ENCODE measurements at places on chromosomes 7 and 10.

GRCh38 chr10:74380795-74381194 is 229.8 kb downstream of the ADK start:
- DNase-seq, result no peak

- DNase-seq, result no peak
These were observed 21.6 kb upstream of the UNCX start for GRCh38 chr7:1210979-1211608.

DNA sequence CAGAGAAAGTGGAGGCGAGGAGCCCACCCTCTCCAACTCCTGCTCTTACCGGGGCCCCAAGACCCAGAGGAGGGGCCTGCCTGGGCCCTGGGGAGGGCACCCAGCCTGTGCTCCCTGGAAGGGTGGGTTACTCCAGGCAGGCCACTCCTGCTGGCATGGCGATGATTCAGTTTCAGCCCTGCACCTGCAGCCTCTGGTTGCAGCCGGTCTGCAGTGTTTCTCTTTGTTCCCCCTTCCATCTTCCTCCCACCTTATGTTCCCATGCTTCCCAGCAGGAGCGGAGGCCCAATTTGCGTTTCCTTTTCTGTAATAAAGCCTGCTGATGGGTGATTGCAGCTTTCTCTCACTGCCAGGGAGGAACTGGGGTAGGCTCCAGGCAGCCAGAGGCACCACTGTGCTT is 53.2 kb upstream of the FAM20C start:
- DNase-seq, result no peak

DNA sequence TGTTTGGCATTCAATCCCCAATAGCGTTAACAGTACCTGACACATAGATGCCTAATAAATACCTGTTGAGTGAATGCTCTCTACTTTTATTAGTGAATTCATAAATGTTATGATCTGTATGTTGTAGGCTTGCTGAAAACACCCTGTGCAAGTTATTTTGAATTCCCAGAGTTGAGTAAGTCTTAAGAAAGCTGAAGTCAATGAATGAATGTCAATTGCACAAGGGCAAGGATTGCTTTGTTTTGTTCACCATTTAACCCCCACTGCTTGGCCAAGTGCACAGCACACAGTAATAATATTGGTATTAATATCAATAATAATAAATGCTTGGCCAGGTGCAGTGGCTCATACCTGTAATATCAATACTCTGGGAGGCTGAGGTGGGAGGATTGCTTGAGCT is 10.2 kb downstream of the CPA1 start:
- no peak for DNase-seq

DNA sequence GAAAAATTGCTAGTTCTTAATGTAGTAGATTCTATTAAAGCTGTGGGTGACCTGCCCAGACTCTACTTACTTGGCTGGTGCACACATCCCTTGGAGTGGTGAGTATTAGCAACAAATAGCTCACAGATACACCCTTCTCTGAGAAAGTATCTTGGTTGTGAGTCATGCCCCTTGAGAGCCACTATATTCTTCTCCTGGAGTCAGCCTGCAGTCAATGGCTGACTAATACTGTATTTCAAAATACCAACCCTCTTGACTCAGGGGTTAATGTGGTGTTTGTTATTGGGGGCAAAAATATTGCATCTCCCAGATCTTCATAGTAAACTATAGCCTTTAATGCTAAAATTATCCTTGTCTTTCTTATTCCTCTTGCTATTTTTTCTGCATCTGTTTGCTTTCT is 354.9 kb downstream of the BMPER start:
- DNase-seq, result no peak

- no peak for DNase-seq
These were observed 6.4 kb downstream of the VIM start for GRCh38 chr10:17234431-17234945.

DNA sequence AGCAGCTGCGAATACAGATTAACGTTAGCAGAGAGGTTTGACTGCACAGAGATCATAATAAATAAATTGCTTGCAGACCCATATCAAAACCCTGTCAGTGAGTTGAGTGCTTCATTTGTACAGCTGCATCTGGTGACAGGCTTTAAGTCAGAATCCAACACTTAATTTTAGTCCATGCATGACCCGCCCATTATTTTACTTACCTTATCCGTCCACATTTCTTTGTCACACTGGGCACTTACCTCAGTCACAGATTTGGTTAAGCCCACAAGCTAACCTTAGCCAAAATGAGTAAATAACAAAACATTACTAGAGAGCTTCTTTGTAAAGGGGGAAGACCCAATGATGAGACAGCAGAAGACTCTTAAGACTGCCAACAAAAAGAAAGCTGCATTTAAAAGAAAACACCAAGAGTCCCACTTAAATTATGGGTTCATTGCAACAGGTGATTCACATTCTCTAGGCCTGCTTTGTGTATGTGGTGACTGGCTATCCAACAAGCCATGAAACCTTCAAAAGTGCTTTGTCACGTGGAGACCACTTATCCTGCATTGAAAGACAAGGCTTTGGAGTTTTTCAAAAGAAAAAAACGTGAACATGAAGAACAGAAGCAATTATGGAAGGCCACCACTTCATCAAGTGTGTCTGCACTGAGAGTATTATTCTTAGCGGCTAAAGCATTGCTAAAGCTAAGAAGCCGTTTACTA is 32.2 kb downstream of the PHTF2 start:
- DNase-seq, result no peak

GRCh38 chr10:124497196-124497881 is 35.7 kb downstream of the LHPP start:
- DNase-seq, result no peak

DNA sequence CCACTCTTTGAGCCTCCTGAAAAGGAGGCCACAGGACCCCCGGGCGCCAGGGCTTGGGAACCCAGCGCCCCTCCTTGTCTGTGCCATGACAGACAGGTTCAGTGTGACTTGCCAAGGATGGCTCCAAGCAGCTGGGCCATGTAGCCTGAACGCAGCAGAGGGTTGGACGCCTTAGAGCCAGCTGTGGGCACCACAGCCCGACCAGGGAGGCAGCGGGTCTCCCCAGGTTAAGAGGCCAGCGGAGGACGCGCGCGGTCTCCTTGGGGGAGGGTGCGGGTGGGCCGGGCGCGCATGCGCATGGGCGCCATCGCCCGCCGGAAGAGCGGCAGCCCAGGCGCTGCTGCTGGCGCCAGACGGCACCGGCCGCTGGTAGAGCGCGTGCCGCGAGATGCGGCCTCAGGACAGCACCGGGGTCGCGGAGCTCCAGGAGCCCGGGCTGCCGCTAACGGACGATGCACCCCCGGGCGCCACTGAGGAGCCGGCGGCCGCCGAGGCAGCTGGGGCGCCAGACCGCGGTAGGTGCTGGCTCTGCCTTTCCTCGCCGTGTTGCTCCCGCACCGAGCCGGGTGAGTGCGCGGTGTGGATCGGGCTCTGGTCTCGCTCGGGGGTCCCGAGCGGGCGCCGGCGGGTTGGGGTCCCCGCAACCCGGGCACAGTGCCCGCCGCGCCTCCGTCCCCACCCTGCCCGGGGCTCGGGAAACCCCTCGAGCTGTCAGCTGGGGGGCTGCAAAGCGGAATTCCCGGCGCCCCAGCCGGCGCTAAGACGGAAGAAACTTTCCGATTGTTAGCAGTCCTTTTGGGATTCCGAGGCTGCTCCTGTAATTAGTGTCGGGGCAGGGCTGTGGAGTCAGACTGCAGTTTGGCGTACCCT is at the start of gene SLC35G1:
Gene SLC35G1, plus strand, starts transcription at position 333 of the 870 bp plus-strand sequence. Its CDS starts 56 bp downstream, at position 389.
- DNase-seq, result peak; percentile 59

GRCh38 chr7:71511361-71511807 is 379.4 kb downstream of the GALNT17 start:
- no peak for DNase-seq

DNA sequence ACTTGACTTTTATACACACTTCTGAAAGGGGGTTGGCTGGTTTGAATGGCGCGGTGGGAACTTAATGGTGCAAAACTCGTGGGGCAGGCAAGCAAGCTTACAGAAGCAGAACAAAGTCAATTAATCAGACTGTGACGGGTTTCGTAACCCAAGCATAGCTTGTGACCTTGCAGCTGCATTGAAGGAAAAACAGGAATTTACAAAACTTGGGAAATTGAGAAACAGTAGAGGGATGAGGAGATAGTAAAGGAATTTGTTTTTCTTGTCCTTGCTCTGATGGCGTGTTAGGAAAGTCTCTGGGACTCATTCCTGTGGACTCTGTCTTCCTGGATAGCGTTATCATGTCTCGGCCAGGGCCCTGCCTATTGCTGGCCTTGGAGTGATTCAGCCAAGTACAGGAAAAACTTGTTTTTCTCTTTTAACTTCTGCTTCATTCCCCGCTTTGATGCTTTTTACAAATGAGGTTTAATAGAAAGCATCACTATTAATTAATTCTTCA is 220.0 kb upstream of the KCND2 start:
- no peak for DNase-seq

DNA sequence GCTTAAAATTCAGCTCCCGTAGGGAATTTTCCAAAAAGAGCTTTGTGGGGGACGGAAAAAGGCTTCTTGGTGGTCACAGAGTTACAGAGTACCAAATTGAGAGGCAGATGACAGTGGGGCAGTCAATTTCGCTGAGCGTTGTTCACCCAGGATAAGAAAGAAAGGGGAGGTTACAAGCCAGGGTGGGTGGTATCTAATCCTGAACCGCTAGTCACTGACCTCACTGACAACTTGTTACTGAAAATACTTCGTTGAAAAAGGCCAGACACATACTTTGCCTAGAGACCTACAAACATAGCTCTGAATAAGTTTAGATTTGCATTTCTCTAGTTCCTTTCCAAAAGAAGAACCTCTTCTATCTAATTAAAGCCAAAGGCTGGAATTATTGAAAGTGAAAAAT is at the start of gene CTNNA3:
Gene CTNNA3, minus strand, starts transcription at position 167 of the 400 bp plus-strand sequence.
- no peak for DNase-seq

- no peak for DNase-seq
These were observed 48.4 kb upstream of the GLI3 start for GRCh38 chr7:42285383-42285824.

DNA sequence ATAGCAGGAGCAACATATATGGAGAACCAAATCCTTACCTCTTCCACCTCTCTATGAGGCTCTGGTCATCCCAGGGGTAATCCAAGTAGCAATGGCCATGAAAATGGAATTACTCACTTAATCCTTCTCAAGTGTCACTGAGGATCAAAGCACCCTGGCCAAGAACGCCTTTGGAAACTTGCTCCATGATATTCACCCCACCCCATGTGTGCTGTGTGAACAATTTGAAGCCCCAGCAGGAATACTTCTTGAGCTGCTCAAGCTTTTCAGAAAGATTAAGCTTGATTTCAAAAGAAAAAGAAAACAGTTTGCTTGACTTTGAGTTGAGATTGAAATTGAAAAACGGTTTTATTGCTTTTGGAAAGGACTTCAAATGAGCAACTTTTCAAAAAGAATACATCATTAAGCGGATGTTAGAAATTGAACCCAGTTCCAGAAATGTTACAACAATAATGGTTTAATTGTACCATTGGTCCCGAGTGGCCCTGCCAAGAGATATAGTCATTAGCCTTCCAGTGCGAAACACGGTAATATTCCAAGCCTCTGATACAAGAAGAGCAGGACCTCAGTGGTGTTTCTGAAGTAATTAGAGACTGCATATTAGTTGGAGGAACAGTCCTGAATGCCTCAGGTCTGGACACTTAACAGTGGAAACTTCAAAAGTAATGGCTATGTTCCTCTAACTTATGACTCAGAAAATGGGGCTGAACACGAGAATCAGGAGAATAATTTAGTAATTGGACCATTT is 208.1 kb downstream of the NEBL start:
- DNase-seq, result no peak

DNA sequence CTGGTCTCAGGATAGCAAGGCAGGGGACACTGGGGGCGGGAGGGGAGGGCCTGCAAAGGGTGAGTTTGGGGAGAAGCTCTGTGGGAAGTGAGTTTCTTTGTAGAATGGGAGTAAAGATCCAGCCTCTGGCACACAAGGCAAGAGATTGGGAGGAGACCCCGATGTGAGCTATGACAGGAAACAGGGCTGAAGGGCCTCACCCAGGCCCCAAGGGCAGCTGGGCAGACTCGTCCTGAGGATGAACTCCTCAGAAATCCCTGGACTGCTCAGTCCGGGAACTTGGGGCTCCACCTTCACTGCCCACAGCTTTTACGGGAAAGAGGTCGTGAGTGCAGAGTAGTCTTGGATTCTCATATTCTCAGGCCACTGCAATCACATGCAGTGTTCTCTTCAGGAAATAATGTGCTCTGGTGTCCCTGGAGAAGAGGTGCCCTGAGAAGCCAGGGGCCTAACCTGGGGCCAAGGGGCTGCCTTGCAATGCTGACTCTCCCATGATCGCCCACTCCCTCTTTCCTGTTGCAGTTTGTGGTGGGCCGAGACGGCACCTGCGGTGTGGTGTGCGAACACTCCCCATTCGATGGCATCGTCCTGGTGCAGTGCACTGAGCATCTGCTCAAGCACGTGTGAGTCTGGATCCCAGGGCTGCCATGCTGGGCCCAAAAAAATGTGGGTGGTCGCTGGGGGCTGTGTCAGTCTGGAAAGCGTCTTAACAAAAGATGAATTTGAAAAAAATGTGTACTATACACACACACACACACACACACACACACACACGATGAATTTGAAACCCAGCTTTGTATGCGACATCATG is 31.3 kb upstream of the C10orf53 start:
- DNase-seq, result no peak

GRCh38 chr10:122204691-122205489 is 66.2 kb upstream of the BTBD16 start:
- DNase-seq, result no peak

DNA sequence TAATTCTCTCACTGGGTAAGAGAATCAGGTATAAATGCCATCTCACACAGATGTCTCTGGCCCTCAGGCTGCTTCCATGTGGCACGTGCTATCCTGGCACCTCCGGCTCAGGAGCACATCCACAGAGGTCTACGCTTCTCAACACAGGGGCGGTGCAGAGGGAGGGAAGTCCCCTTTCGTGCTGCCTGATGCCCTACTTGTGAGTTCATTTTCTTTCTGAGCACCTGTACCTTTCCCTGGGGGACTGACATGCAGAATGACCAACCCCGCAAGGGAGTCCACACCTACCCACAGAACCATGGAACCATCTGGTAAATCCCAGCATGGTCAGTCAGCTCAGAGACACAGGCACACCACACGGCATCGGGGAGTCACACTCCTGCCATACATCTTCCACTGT is 99.0 kb upstream of the SAMD8 start:
- no peak for DNase-seq

DNA sequence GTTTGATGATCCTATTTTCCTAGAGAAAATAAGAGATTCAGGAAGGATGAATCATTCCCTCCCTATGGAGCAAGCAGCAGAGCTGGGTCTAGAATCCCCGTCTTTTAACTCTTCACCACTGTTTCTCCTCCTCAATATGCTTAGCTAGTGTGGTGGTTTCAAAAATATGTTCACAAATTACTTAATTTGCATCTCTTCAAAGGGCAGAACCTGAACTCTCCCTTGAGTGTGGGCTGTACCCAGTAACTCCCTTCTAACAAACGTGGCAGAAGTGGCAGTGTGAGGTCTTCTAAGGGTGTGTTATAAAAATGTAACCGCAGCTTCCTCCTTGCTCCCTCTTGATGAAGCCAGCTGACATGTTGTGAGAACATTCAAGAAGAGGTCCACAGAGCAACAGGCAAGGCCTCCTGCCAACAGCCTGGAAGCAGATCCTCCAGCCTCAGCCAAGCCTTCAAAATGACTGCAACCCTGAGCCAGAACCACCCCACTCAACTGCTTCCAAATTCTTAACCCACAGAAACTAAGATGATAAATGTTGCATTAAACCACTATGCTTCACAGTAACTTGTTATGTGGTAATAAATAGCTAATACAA is 36.6 kb downstream of the SRPK2 start:
- peak; percentile 81 for DNase-seq
